Stimulated activated CD8-positive, alpha-beta memory T cell treated with anti-CD3 and anti-CD28 coated beads, Interleukin-7, amount 100 ng/mL, for 24 hours (primary cell): ENCODE measurements at places on chromosomes 5 and 9.

DNA sequence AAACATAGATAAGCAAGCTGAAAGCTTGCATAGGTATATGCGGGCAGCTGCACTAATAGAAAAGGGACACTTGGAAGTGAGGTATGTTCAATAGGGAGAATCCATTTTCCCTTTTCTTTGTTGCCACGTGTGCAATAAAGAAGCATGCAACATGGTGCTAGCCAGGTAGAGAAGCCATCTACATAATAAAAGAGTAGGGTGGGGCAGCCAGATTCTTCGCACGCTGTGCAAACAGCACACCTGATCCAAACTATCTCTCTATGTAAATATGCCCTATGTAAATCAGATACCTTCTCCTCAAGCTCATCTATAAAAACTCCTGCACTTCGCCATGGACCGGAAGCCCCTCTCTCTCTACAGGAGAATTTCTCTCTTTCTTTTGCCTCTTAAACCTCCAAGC is 91.9 kb upstream of the C9orf72 start:
- no peak for DNase-seq

DNA sequence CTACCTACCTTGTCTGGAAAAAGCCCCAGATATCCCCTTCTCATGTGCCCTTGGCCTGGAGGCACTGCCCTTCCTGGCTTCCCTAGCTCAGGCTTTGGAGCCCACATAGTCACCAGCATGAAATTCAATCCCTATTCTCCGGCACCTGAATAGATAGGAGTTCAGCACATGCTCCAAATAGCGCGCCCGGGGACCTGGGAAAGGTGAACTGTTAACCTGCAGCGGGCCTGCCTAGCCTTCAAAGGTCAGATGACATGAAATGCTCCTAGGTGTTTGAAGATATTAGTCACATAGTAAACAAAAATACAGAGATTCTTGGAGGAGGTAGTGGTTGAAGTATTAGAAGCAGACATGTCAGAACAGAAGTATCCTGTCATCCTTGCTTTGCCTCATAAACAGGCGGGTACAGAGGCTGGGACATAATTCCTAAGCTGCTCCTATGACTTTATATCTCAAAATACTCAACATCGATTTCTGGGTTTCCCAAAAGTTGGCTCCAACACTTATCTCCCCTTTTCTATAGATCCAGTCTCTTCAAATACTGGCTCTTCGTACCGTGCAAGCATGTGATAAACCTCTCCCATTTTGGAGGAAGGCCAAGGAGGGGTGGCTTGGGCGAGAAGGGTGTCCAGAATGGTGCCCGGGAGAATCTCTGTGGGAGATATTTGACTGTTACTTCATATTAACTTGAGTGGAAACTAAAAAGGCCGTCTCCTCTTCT is 88.0 kb upstream of the ANKH start:
- DNase-seq = no peak

GRCh38 chr5:62597314-62597713 is 18.7 kb downstream of the LRRC70 start:
- DNase-seq = no peak

GRCh38 chr5:177310332-177310731 is 1.4 kb downstream of the MXD3 start:
- no peak for DNase-seq

GRCh38 chr5:21237461-21237860 is 1249.5 kb upstream of the CDH18 start:
- no peak for DNase-seq

GRCh38 chr5:150377964-150378694 is 20.6 kb downstream of the TCOF1 start:
- no peak for DNase-seq

- DNase-seq = no peak
Observed at GRCh38 chr9:35835216-35835632, 6.2 kb downstream of the TMEM8B start.

DNA sequence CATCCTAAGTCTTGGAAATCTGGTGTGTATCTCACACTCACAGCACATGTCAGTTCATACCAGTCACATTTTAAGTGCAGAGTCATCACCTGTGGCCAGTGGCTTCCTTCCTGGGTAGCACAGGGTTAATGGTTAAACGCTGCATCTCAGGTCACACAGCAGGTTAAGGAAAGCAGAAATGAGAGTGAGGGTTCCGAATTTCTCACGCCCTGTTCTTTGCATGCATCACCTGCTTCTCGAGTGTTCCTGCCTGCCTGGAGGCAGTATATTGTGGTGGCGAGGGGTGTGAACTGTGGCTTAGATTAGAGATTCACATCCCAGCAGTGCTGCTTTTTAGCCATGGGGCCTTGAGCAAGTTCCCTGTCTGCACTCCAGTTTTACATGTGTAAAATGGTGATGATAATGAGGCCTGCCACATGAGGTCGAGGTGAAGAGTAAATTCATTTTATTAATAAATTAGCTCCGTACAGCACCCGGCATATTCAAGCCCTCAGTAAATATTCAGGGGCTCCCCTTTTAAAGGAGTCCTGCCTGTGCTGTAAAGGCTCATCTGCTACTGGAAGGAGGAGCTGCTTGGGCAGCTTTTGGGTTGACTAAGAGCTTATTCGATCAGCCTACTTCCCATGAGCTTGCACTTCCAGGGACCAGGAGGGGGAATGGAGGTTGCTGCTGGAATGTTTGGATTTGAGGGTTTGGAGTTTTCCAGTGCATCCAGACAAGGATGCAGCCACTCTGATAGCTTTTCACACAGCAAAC is 61.1 kb upstream of the SAP30L start:
- DNase-seq = no peak

GRCh38 chr5:115869256-115869795 is 27.6 kb downstream of the AP3S1 start:
- no peak for DNase-seq

GRCh38 chr9:117414220-117414905 is 494 bp downstream of the ASTN2 start:
- no peak for DNase-seq

GRCh38 chr5:9533562-9534364 is 12.1 kb downstream of the SEMA5A start:
- no peak for DNase-seq

DNA sequence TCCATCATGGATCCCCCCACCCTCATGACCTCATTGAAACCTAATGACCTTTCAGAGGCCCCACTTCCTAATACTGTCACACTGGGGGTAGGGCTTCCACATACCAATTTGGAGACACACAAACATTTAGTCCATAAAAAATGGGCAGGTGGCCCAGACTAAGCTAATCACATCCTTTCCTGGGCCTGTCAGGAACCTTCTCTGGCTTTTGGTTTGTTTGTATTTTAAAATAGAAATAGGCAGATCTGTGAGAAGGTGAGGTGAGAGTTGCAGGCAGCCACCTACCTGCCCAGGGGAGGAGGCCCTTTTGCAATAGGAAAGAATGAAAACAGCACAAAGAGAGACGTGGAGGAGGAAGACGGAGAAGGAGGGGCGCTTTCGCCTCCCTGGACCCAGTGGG is 90.2 kb upstream of the BOD1 start:
- no peak for DNase-seq

- DNase-seq = no peak
Observed at GRCh38 chr5:125325488-125326149, 579.2 kb upstream of the ZNF608 start.

DNA sequence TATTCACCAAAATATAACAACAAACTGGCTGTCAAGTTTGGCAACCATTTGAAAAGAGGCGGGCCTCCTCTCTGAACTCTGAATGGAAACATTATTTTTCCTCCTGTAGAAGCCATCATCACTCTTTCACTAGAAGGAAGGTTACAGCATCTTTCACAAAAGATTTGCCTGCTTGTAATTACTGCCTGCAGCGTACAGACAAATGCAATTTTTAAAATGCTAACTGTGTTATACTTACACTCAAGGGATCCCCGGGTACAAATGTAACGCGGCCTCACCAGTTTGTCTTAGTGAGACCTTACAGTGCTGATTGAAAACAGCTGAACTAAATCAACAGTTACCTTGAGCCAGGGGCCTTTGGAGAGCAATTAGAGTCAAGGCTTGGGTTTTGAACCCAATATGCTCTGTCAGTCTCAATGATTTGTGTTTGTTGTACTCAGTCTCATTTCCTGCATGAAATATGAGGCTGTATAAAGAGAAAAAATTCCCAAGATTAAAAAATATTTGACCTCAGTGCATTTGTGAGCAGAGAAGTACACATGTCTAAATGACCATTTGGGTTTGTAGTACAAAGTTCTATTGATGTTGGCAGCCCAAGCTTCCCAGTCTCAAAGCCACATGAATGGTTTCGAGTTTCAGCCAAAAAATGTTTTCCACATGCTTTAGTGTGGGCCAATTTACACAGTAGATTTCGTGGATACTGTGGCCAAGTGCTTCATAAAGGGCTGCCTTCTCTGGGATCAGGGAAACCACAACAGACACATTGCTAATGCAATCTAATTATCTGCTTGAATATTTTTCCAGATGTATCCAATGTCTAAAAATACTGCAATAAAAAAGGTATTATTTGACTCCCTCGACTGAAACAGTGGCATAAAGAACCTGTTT is 500.0 kb downstream of the SPATA31D1 start:
- no peak for DNase-seq

- no peak for DNase-seq
Observed at GRCh38 chr5:64489857-64490256, 16.0 kb upstream of the RGS7BP start.

DNA sequence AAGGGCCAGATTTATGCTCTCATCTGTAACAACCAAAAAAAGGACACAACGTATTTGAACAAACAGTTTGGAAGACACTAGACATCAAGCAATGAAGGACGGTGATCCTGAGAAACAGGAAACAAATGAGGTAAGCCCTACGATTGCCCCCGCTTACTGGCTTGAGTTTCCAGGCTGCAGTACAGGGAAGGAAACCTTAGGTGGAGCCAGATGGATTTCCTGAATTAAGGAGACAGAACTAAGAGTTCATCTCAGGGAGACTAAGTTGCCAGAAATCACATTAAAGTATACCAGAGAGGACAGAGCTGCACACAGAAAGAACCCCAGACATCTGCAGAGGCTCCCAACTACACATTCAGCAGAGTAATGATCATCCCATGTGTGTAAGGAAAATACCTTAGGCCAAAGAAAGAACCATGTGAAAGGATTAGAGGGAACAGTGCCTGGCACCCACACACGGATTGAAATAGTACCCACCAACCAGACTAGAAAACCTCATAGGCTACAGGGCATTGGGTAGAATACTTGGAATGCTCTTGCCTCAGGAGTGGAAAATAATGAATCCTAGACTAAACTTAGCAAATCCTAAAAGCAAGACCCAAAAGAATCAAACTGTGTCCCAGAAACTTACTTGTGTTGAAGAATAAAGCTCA is 99.3 kb upstream of the NIPBL start:
- DNase-seq = no peak

GRCh38 chr5:97009212-97009898 is 73.5 kb downstream of the LNPEP start:
- no peak for DNase-seq

- no peak for DNase-seq
Observed at GRCh38 chr5:63050916-63051315, 472.3 kb downstream of the LRRC70 start.

DNA sequence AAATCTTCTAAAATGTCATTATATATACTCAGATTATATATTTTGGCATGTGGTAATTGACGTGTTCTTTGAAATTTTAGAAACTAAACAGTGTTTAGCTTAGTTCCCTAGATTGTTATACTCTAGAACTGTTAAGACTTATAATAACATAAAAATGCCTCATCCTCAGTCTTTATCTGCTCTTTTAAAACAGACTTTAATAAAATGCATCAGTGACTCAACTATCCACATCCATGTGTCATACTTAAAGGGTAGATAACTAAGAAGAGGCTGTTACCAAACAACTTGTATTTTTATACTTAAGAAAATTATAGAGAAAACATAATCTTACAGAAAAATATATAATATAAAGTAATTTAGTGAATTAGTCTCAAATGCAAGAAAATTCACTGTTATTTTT is 15.2 kb downstream of the NFIL3 start:
- DNase-seq = no peak

DNA sequence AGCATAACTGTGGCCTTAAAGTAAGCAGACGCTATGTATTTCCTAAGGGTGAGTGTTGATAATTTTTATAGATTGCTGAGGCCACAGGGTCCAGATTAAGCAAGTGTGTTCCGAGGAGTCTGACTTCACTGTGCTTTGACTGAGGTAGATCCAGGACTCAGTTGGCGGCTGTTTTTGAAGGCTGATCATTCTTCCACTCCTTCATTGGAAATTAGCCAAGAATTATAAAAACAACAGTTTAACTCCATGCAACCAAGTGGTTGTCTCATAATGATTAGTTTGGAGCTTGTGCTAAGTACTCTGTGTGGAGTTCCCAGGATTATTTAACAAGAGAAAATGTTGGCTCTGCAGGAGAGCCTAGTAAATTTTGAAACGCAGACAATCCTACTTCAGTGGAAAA is 19.1 kb downstream of the IQGAP2 start:
- DNase-seq = no peak

DNA sequence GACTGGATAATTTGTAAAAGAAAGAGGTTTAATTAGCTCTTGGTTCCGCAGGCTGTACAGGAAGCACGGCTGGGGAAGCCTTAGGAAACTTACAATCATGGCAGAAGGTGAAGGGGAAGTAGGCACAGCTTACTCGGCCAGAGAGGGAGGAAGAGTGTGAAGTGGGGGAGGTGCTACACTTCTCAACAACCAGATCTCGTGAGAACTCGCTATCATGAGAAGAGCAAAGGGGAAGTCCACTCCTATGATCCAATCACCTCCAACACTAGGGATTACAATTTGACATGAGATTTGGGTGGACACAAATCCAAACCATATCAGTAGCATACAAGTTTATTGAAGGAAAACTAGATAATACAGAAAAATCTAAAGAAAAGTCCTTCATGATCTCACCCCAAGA is 39.9 kb downstream of the NEURL1B start:
- DNase-seq = no peak

DNA sequence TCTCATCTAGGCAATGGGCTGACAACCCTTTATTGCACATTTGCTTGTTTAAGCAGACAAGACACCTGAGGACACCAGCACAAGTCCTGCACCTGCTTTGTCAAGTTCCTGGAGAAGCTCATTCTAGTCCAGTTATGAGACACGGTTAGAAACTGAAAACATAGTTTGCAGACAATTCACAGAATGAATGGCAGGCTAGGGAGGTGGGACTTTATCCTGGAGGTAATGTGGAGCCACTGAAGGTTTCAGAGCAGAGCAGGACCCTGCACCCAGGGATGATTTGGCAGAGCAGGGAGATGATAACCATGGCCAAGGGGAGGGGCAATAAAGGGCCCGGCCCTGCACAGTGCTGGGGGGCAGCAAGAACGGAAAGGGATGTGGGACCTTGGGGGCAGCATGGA is 50.7 kb upstream of the SLC25A51 start:
- DNase-seq = no peak

DNA sequence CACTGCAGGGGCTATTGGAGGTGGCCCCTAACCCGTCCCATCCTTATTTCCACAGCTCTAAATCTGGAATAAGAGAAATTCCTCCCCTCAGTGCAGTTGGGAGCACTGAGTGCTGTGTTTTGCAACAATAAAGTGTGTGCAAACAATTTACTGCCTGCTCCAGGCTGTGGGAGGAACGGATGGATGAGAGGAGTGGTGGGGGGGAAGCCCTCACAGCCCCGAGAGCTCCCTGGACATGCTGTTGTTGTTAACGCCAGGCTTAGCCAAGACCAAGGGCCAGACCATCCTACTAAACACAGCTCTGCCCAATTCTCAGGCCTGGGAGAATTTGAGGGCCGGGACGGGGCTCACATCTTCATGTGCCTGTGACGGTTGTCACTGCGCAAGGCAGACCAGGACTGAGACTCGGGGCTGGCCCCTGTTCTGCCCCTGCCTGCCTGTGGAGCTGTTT is 200.2 kb downstream of the DAB2IP start:
- no peak for DNase-seq

- DNase-seq = peak; percentile 80
Observed at GRCh38 chr5:100535060-100536005, at the start of gene FAM174A. TSS of gene FAM174A (plus strand) at chr5:100535374. CDS start at chr5:100535531, 157 bp downstream.
